ENCODE measurements at places on chromosomes 12 and 14.

DNA sequence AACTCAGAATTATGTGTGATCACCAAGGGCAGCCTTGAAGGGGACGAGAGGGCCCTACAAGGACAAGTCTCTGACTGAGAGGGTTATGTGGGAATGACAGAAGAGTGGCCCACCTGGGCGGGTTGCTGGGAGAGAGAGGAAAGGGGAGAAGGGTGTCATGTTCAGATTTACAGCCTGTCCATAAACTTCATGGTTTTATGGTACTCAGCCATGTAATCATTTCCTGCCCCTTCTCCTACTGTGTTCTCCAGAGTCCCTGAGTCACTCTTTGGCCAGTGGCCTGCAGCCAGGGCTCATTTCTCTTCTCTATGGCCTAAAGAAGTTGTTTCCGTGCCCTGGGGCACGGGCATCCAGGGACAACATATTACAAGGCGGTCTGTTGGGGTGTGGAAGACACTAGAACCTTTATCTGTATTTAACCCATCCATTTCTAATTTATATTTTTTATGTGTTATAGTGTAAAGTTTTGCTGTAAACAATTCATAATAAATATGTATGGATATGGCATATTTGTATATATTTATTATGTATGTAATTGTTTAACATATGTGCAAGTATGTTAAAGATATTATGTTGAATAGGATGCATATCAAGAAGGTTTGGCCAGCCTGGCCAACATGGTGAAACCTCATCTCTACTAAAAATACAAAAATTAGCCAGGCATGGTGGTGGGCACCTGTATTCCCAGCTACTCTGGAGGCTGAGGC lies 26.9 kb downstream of the DDX47 start:
- DNase-seq, result no peak

GRCh38 chr14:80850197-80850814 lies 91.2 kb downstream of the CEP128 start:
- DNase-seq, result no peak

DNA sequence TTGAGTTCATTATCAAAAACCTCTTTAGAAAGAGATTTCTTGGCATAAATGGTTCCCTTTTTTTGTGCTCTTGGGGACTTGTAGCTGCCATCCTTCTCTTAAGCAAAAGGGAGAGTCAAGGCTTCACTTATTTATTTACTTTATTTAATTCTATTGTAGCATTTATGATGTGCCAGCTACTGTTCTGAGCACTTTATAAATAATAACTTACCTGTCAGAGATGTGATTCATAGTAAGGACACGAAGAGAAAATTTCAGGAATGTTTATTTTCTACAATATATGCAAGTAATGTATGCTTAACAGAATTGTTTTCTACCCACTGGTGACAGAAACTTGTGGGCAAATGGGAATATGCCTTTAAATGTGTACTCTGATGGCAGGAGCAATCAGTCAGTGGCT lies 33.3 kb downstream of the TMEM117 start:
- no peak for DNase-seq

GRCh38 chr12:34363050-34363673 lies 340.9 kb downstream of the ALG10 start:
- DNase-seq, result no peak

GRCh38 chr12:92784356-92784755 lies 81.6 kb downstream of the PLEKHG7 start:
- DNase-seq, result no peak

- no peak for DNase-seq
Measured at GRCh38 chr12:84585776-84586395, 326.7 kb downstream of the SLC6A15 start.

DNA sequence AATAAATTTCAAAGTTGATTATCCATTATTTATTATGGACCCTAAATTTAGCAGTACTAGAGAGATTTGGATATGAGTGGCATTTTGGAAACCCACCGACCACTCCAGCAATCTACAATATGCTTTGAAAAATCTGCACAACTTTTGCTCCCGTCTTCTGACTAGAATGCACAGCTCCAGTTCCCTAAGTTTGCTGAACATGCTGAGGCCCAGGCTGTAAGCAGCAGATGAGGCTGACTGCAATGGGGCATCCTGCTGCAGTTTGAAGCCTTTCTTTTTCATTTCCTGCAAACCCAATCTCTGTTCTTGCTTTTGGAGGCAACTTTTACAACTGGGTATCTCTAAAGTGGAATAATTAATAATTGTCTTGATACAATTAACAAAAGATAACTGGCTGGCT lies 405.8 kb downstream of the ATP23 start:
- DNase-seq, result no peak

- no peak for DNase-seq
Measured at GRCh38 chr14:66498311-66498710, 9.6 kb upstream of the GPHN start.

GRCh38 chr12:105980085-105980484 lies 158.7 kb downstream of the NUAK1 start:
- no peak for DNase-seq

GRCh38 chr14:21191261-21191808 lies 35.5 kb upstream of the OR5AU1 start:
- DNase-seq, result no peak

DNA sequence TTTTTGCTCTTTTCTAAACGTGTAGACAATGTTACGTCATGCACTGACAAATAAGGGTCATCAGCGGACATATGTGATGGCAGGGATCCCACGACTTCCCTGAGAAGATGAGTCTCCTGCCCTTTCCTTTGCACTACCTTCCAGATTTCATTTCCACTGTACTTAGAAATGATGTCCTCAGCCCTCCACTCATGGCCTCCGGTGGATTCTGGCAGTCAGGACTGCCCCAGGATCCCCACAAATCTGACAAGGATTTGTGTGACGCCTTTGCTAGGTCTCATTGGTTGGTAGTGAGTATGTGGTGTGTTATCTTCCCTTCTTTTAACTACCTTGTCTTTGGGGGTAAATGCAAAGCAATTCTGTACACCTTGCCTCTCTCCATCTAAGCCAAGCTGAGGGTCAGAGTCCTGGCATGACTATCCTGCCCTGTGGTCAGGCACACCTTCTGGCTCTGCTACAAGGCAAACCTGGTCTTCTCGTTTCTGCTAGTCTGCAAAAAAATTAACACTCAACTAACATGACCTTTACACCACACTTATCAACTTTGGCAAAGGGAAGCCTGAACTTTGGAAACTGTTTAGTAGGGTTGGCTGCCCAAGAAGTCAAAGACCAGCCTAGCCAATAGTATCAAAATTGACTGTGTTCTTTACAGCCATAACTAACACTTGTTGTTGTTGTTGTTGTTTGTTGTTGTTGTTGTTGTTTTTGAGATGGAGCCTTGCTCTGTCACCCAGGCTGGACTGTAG lies 17.3 kb upstream of the DHRS4 start:
- no peak for DNase-seq

- DNase-seq, result peak; percentile 73
Measured at GRCh38 chr14:61342486-61342885, 21.1 kb downstream of the PRKCH start.

DNA sequence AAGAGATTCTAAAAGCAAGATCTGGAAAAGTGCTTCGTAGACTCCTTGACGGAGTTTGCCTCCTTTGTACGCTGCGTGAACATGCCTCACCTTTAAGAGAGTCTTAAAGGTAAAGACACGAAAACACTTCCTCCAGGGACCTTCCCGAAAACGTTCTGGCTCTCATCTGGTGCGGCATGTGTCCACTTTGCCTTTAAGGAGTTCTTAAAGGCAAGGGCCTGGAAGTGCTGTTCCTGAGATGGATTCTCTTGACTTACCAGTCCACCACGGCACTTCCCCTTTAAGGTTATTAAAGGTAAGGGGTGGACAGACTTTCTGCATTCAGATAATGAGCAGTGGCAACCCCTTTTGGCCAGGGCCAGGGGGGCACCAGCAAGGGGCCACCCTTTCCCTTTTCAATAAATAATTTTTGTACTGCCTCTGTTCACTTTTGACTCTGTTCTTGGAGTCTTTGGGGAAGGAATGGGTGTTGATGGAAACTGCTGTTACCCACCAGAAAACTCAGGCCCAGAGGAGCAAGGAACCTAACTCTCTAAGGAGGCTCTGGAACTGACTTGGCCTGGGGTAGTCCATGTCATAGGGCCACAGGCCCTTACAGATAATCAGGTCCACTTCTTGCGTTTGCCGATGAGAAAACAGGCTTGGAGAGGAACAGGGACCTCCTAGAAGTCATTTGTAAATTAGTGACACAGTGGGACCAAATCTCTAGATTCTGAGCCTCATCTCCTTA lies 4.4 kb downstream of the REM2 start:
- no peak for DNase-seq

- no peak for DNase-seq
Measured at GRCh38 chr12:106096376-106096775, 42.4 kb downstream of the NUAK1 start.

GRCh38 chr14:102695167-102695555 lies 82.1 kb upstream of the TRAF3 start:
- no peak for DNase-seq

DNA sequence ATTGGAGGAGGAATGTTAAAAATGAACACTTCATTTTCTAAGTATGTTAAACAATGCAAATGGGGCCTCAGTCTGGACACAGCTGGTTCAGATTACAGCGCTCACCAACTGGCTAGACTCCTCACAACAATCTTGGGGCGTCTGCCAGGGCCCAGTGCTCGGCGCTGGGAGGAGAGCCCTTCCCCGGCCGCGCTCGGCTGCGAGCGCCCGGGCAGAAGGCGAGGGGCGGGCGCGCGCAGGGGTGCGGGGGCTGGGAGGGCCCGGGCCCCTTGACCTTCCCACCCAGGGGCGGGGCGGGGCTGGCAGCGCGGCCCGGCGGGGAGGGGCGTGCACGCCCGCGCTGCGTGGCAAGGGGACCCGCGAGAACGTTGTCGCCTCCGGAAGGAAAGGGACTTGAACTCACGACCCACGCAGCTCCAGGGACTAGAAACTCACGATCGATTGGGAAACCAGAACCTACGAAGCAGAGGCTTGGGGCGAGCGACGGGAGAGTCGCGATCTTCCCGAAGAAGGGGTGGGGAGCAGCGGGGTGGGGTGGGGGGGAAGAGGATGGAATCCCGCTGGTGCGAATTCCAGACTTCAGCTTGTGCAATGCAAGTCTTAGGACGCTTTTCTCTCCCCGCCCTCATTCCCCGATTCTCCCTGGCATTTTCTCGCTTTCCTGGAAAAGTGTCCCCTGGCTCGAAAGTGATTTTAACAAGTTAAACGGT lies at the start of gene FBLN5:
Gene FBLN5, minus strand, starts transcription at position 220 of the 710 bp plus-strand sequence. CDS start 465 bp downstream, outside the sequence.
- peak; percentile 24 for DNase-seq

GRCh38 chr12:42590330-42590934 lies 886 bp upstream of the PRICKLE1 start:
- no peak for DNase-seq

- no peak for DNase-seq
Measured at GRCh38 chr14:103763730-103764488, 48.3 kb downstream of the ZFYVE21 start.

DNA sequence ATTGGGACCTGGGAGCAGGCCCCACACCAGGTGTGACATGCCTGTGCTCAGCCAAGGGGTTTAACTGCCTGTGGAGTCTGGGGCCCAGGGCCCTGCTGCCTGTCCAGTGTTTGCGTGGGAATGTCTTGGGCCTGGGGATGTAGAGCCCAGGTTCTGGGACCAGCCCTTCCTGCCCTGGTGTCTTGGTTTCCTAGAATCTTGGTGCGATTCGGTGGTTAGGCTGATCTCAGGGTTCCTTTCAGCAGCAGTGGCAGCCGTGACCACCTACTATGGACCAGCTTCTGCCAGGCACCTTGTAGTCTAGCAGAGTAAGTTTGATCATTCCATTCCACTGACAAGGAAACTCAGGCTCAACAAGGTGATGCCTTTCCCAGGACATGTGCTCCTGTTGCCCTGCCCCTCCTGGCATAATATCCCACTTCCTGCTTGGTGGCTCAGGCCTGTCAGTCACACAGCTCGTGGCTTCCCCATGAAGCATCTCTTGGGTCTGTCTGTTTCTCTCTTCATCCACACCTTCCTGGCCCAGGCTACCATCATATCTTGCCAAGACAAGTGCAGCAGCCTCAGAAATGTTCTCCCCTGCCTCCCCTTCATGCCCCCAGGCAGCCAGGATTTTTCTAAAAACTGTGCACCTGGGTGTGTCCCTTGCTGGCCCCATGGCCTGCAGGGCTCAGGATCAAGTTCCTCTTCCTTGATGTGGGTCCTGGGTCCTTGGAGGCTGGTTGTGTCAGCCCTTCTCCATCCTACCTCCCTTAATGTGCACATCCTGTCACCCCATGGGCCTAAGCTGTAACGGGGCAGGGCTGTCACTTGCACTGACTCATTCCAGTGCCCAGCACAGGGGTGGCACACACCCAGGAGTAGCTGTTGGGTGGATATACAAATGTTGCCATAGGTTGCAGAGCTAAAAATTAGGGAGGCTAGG lies 101.6 kb downstream of the SLC25A47 start:
- DNase-seq, result no peak

- no peak for DNase-seq
Measured at GRCh38 chr12:48061938-48062719, 43.8 kb downstream of the SENP1 start.

GRCh38 chr12:42019746-42020145 lies 124.9 kb downstream of the GXYLT1 start:
- no peak for DNase-seq

DNA sequence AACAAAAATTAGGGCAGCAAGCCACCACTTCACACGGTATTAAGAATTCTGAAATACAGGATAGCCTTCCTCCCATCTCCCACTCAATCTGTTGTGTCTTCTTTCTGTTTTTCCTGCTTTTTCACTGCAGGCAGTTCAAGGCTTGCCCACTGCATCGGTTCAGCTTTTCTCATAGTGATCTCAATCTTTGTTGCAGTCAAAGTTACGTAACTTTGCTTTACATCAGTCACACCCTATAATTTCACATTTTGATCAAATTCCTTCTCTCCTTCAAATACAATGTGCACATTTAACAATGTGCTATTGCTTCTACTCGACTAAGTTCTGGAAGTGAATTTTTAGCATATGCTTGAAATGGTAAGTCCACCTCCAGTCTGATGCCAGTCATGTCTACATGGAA lies 217.6 kb downstream of the EFCAB11 start:
- DNase-seq, result no peak

DNA sequence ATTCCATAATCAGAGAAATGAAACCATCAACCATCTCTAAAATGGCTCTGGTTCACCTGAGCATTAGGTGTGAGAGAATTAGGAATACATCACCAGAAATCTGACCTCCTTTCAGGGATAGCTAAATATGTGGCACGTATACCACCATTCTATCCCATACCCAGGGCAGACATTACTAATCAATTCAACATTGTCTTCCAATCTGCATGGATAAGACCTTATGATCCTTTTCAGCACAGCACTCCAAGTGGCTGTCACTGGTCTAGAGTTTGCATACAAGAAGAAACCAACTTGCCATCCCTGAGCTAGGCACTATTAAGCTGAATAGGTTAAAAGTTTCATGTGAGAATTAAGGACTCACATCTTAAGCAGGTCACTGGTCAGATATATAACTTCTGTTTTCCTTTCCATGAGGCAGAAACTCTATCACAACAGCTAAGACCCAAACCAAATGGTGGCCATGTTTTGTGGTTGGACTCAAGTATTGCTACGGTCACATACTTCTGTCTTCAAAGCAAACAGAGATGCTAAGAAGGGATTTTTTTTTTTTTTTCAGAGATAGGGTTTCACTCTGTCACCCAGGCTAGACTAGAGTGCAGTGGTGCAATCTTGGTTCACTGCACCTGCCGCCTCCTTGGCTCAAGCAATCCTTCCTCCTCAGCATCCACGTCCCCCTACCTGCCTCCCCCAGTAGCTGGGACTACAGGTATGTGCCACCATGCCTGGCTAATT lies 249.0 kb downstream of the DPF3 start:
- DNase-seq, result no peak

- DNase-seq, result no peak
Measured at GRCh38 chr12:113880988-113881962, 84.8 kb downstream of the RBM19 start.

Data from stimulated activated CD8-positive, alpha-beta memory T cell treated with anti-CD3 and anti-CD28 coated beads, Interleukin-4, amount 100 ng/mL, for 24 hours (primary cell).